ENCODE measurements at places on chromosomes 3 and 15. TPM values are rescaled to one million over a fixed set of nuclear protein-coding genes. Genes with fewer than 3 reads are reported as not detected.

DNASE1L3 gene
- 1.3 TPM for total RNA-seq

SOX14 gene
- not detected for total RNA-seq

RNF13 gene
- 31.6 TPM for total RNA-seq

SERPINI2 gene
- total RNA-seq: not detected

DPPA2 gene
- not detected for total RNA-seq

ARPC4 gene
- 295 TPM for total RNA-seq

RARRES1 gene
- total RNA-seq: 5.1 TPM

SNTN gene
- not detected for total RNA-seq

SI gene
- total RNA-seq: not detected

AQR gene
- 20.5 TPM for total RNA-seq

AGBL1 gene
- total RNA-seq: not detected

CSPG5 gene
- total RNA-seq: not detected

TMCO5A gene
- not detected for total RNA-seq

CHRNA7 gene
- total RNA-seq: 0.73 TPM

RETNLB gene
- not detected for total RNA-seq

MINDY2 gene
- total RNA-seq: 16.1 TPM

CA12 gene
- 0.33 TPM for total RNA-seq

GOLGA8T gene
- not detected for total RNA-seq

SIDT1 gene
- not detected for total RNA-seq

CGNL1 gene
- total RNA-seq: 2.5 TPM

XYLB gene
- 1.9 TPM for total RNA-seq

ZBBX gene
- not detected for total RNA-seq

PIF1 gene
- 15.1 TPM for total RNA-seq

CCDC9B gene
- 7.7 TPM for total RNA-seq

GOLGA8O gene
- not detected for total RNA-seq

STRIT1 gene
- total RNA-seq: not detected

PYGO1 gene
- total RNA-seq: 0.53 TPM

TTLL13 gene
- 0.20 TPM for total RNA-seq

RASGRP1 gene
- total RNA-seq: under 0.01 TPM

TAMM41 gene
- total RNA-seq: 10.2 TPM

MAP6D1 gene
- 3.1 TPM for total RNA-seq

CPNE4 gene
- not detected for total RNA-seq

ADAMTS7 gene
- 15.2 TPM for total RNA-seq

TCAIM gene
- 26.8 TPM for total RNA-seq

SMCO1 gene
- total RNA-seq: not detected

C3orf80 gene
- not detected for total RNA-seq

PLA2G4B gene
- total RNA-seq: 0.89 TPM

SEMA6D gene
- 7.0 TPM for total RNA-seq

IQCH gene
- 1.7 TPM for total RNA-seq

KIF15 gene
- 13.8 TPM for total RNA-seq

TLR9 gene
- not detected for total RNA-seq

Measured in mammary microvascular endothelial cell (primary cell).